ENCODE measurements at places on chromosomes 7 and 10. TPM values are rescaled to one million over a fixed set of nuclear protein-coding genes. Genes with fewer than 3 reads are reported as not detected.

DNA sequence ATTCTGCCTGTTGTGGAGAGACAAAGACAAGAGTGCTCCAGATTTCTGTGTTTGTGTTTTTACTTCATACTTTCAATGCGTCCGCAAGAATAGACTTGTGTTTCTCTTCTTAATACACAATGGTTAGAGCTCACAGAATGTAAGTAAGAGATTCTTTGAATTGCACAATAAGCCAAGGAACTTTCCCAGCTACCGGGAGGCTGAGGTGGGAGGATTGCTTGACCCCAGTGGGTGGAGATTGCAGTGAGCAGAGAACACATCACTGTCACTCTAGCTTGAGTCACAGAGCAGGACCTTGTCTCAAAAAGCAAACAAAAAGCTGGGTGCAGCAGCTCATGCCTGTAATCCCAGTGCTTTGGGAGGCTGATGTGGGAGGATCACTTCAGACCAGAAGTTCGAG lies 250.7 kb upstream of the MYO3A start:
- no peak for DNase-seq

DNA sequence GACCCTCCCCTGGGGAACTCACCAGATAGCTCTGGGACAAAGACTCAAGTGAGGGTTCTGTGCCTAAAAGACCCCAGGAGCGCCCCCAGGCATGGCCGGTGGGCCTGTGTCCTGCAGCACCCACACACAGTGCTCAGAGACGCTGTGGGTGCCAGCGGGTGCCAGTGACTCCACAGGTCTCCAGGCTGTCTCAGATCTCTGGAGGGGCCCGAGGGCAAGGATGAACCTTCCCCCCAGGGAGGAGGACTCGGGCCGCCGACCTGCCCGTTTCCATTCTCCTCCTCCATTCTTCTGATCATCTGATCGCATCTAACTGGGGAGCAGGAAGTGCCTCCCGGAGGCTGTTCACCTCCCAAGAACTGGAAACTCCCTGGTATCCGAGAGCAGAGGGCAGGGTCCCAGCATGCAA lies 980 bp downstream of the ADAM8 start:
- DNase-seq, result no peak

DNA sequence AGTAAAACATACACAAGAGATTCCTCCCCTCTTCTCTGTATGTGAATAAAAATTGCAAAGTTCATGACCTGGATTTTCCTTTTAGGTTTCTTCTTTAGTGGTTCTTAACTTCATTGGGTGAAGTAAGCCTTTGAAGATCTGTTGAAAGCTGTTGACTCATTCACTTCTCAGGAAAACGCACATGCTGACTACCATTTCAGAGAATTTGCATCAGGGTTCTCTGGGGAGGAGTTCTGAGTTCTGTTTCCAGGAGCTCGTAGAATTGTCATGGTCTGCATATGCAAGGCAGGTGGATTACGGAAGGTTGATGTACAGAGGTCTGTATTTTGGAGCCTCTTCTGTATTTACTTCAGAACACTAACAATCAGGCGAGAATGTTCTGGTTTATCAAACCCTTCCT lies 962 bp upstream of the SLC26A4 start:
- DNase-seq, result no peak

GRCh38 chr10:24553051-24553612 lies 170.6 kb downstream of the ARHGAP21 start:
- DNase-seq, result no peak

GRCh38 chr10:128210215-128211063 lies 84.2 kb upstream of the MKI67 start:
- peak; percentile 64 for DNase-seq

GRCh38 chr10:58951746-58952145 lies 224.7 kb upstream of the PHYHIPL start:
- no peak for DNase-seq

DNA sequence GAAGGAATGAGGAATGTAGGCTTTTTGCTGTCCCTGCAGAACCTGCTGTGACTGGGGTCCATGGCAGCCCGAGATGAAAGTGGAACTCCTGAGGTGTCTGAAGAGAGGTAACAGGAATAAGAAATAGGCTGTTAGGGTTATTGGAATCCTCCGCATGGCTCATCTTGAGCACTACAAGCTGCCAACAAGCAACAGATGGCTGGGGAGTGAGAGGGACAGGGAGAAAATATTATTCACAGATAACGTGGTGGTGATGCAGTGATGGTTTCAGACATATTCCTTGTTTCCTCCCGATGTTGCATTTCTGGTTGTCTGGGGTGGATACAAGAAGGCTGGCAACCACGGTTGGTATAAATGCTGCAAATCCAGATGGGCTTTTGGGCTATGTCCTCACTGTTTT lies 46.1 kb downstream of the AP3M1 start:
- DNase-seq, result no peak

DNA sequence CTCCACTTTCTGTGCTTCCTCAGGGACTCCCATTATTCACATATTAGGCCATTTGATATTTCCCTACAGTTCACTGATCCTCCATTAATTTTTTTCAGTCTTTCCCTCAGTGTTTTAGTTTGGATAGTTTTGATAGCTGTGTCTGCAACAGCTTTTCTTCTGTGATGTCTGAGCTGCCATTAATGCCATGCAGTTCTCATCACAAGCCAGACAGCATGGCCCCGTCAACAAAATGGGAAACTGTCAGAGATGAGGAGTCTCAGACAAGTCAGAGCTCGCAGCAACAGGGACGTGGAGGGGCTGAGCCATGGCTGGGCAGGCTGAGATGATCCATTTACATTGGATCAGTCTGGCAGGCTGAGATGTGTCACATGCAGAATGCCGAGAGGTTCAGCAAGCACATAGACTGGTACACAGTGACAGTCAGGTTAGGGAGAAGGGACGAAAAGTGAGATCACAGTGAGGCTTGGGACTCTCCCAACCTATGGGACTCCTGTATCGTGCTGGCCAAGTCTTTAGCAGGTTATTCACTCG lies 65.4 kb downstream of the NPS start:
- no peak for DNase-seq

DNA sequence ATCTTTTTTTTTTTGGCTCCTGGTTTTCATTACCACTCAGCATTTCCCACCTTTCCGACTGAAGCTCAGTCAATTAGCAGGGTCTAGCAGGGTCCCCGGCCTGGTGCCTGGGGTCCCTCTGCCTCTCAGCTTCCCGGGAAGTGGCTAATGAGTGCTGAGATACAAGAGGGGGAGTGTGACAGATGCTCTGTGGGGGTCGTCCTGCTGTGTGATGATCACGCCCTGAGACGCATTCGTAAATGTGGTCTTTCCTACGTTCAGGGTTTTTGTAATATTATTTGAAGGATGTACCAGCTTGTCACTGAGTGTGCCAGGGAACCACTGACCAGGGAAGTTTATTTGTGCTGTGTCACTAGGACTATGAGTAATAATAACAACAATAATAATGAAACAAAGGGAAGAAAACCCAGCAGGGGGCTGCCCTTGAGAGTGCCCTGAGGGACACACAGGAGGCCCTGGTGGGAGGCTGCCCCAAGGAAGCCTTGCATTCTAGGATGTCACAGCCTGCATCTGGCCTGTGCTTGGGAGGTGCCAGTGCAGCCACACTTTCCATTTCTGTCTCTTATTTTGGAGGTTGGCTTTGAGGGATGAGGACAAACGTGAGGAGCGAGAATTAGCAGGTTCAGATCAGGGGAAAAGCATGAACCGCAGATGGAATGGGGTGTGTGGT lies 337.8 kb downstream of the ADARB2 start:
- no peak for DNase-seq

- DNase-seq, result no peak
Observed at GRCh38 chr10:79926037-79926436, 22.9 kb downstream of the SFTPD start.

DNA sequence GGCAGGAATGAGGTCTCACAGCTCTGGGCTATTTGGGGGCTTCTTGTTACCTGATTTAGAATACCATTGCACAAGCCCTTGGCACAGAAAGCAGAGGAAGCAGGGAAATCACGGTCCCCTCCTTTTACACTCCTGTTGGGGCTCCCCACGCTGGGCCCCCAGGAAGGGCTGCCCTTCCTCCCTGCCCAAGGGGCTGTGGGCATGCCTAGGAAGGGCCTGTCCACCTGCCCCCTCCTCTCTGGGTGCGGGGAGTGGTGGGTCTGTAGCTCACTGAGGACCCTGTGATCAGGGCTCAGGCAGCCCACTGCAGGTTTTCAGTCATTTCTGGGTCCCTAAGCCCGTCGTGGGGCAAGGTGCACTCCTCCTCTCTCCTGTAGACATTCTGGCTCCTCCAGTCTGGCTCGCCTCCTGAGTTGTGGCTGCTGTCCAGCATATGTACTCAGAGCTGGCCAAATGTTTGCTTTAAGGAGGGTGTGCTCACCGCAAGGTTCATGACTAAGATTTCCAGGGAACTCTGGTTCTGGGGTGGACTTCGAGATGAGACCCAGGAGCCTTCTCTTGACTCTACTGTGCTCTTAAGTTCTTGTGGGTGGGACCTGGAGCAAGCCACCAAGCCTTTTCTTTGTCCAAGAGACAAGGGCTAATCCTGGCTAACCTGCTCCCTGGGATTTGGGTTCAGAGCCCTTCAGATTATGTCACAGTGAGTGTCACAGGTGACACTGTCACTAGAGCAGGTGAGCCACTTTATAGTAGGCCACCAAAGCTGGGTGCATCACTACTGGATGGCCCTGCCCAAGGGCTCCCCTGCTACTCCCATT lies 56.0 kb downstream of the TACR2 start:
- DNase-seq, result no peak

- DNase-seq, result no peak
Observed at GRCh38 chr7:146175716-146176115, 59.1 kb downstream of the CNTNAP2 start.

DNA sequence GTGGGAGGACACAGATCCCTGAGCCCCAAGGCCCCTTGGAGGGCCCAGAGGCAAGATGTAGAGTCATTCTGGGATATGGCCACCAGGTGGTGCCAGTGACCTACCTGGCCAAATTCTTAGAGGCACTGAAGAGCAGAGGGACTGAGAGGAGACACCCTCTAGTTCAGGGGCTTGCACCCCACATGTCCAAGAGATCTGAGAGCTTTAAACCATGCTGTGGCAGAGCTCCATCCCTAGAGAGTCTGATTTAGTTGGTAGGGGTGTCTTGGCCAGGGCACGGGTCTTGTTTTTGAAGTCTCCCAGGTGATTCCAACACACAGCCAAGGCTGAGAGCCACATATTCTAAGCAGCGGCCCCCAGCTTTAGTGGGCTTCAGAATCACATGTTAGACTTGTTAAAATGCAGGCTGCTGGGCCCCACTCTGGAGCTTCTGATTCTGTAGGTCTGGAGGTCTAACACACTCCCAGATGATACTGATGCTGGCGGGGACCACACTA lies 52.5 kb downstream of the PRF1 start:
- peak; percentile 82 for DNase-seq

DNA sequence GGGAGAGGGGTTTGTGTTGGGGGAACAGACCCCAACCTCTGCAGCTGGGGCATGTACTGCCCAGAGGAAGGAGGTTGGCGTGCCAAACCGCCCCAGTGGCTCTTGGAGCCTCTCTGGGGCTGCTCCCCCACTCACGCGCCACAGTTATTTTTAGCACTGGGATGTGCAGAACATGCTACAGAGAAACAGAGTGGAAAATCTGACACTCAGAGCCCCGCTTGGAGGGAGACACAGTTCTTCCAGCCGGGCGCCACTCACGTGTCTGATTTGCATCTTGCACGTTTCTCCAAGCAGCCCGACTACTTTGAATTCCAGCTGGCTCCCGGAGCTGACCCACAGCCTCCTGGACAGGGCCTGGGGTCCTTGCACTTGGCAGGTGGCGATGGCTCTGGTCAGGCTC lies 182.0 kb downstream of the RPS24 start:
- no peak for DNase-seq

- DNase-seq, result peak; percentile 73
Observed at GRCh38 chr7:77425101-77426051, 9.2 kb upstream of the GSAP start.

- DNase-seq, result no peak
Observed at GRCh38 chr10:69475433-69475830, 24.2 kb downstream of the TSPAN15 start.

- DNase-seq, result peak; percentile 64
Observed at GRCh38 chr7:114921631-114922025, 266 bp upstream of the MDFIC start.

DNA sequence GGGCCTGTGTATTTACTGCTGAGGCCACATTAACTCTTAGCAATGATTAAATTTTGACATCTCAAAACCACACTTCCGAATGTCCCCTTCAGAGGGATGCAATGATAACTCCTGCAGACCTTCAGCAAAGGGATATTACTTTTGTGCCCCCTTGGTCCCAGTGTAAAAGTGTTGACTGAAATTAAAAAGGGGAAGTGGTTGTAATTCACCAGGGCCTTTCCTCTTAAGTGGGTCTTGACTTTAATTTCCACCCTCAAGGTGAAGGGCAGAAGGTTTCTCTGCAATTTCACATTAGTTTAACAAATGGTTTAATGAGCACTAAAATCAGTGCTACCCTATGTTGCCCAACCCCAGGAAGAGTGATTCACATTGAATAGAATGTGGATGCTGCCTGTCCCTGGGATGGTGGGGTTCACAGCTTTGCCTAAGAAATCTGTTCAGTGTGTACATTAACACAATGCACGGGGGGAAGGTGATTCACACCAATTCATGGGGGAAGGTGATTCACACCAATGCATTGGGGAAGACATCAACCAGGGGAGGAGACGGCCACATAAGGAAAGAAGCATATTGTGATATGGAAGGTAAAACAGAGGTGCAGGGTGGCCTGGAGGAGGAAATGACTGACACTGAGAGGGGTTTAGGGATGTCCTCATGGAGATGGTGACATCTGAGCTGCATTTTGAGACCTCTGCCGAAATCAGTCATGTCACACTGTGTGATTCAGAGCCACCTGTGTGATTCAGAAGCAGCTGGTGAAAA lies 19.4 kb upstream of the TNS3 start:
- no peak for DNase-seq

DNA sequence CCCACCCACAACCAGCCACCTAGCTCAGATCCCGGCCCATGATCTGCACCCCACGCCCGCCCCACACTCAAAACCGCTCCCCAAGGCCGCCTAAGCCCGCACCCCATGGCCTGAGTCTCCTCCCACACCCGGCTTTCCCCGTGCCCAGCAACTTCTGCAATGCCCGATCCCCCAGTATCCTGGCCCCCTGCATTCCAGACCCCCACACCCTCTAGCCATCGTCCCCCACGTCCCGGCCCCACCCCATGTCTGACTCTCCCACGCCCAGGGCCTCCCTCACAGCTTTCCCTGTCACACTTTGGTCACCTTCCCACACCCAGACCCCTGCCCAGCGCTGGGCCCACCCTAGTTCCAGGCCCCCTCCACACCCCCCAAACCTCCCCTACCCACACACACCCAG lies 20.1 kb upstream of the FXYD4 start:
- no peak for DNase-seq

GRCh38 chr10:49080071-49080470 lies 35.3 kb downstream of the VSTM4 start:
- DNase-seq, result no peak

GRCh38 chr10:114925587-114926586 lies 12.1 kb upstream of the TRUB1 start:
- no peak for DNase-seq

The EN2 gene
- polyA plus RNA-seq, result not detected

The IDI2 gene
- not detected for polyA plus RNA-seq

The EPO gene
- 0.97 TPM for polyA plus RNA-seq

The PALD1 gene
- 11.1 TPM for polyA plus RNA-seq

The NXPH1 gene
- 0.45 TPM for polyA plus RNA-seq

The DPYSL4 gene
- polyA plus RNA-seq, result 9.7 TPM

The MYOZ1 gene
- polyA plus RNA-seq, result 1.9 TPM
